ENCODE measurements at places on chromosomes 2 and 18. TPM values are rescaled to one million over a fixed set of nuclear protein-coding genes. Genes with fewer than 3 reads are reported as not detected.

DNA sequence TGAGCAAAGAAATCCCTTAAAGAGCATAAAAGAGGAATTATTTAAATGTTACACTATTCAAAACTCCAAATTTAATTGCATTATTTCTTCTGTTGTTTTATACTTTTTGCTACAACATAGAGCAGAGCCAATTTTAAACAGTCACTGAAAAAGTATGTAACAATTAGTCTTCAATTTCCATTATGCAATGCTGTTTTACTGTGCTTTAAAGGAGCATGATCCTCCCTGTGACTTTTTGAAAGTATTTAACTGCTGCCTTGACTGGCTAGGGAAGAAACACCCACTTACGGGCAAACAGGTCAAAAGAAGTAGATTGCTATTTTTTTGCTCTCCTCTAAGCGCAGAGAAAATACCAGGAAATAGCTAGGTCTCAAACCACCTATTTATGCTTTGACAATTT, 217.4 kb upstream of the GCFC2 start:
- no peak for DNase-seq

DNA sequence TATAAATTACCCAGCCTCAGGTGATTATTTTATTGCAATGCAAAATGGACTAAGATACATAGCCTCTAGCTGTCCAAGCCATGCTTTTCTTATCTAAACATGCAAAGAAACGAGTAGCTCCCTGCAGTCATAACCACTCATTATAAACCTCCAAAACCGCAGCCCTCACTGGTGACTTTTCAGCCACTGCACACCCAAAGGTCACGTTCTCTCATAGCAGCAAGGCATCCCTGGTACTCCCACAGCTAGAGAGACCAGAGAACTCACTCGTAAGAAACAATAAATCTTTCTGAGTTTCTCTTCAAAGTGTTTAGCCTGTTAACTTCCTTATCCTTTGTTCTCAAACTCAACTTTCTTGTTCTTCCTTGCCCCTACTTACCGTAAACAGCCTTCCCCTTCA, 28.5 kb upstream of the RALBP1 start:
- DNase-seq = no peak

GRCh38 chr18:2337552-2338141, 233.7 kb downstream of the METTL4 start:
- peak; percentile 26 for DNase-seq

GRCh38 chr2:239532859-239533258, 132.0 kb upstream of the HDAC4 start:
- no peak for DNase-seq

GRCh38 chr2:32626639-32627221, 1.1 kb upstream of the TTC27 start:
- DNase-seq = no peak

The STARD6 gene
- total RNA-seq = 0.54 TPM

The FSHR gene
- total RNA-seq = not detected

The GALR1 gene
- total RNA-seq = not detected

The UPP2 gene
- not detected for total RNA-seq

The TXNDC2 gene
- not detected for total RNA-seq

The MEIS1 gene
- 13.3 TPM for total RNA-seq

Measured in endothelial cell (in vitro differentiated cells).